ENCODE measurements at places on chromosomes 1 and 21. TPM values are rescaled to one million over a fixed set of nuclear protein-coding genes. Genes with fewer than 3 reads are reported as not detected.

Gene RGSL1
- total RNA-seq, result not detected

Gene CELA2B
- not detected for total RNA-seq

- no peak for DNase-seq
Observed at GRCh38 chr1:184416481-184416880, 29.7 kb downstream of the C1orf21 start.

DNA sequence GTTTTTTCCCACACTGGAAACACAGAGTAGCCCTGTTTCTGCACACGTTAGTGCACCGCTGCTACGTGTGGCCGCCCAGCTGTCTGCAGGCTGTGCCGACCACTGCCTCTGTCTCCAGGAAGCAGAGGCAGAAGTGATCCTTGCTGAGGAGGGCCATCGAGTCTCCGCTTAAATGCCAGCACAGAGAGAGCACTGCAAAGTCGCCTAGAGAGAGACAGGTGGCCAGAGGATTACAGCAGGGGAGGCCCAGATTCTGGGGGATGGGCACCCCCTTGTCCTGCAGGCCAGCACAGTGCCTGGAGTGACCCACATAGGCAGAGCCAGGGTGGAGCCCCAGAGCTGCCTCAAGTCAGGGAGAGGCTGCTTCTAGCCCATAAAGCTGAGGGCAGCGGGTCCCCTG is 6.1 kb downstream of the TPRG1L start:
- no peak for DNase-seq

GRCh38 chr1:164876398-164877116 is 317.6 kb downstream of the PBX1 start:
- DNase-seq, result no peak

- no peak for DNase-seq
Observed at GRCh38 chr1:54710841-54711240, 4.8 kb upstream of the TTC4 start.

- DNase-seq, result no peak
Observed at GRCh38 chr1:112309499-112309898, 86.5 kb upstream of the CTTNBP2NL start.

- peak; percentile 48 for DNase-seq
Observed at GRCh38 chr1:24725209-24725651, 20.0 kb upstream of the CLIC4 start.
